ENCODE measurements at places on chromosomes 16 and 17. TPM values are rescaled to one million over a fixed set of nuclear protein-coding genes. Genes with fewer than 3 reads are reported as not detected.

DNA sequence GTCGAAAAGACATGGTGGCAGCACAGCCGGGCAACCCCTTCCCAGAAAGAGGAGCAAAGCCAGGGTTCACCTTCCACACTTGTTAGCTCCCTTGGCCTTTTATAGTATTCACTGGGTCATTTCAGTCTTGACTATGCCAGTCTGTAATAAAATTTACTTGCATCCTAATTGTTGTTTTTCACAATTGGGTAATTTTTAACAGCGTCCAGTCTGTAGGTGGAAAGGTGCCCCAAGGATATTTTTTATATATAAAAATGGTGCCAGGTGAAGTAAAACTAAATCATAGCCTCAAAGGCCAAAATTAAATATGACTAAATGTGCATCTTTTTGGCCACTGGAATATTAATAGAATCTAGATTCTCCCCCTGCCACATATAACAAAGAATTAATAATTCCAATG, at the start of gene KRT26:
Gene KRT26 (minus strand): TSS at position 101 of the 400 bp plus-strand sequence. CDS start 88 bp downstream, at position 13.
- no peak for DNase-seq

DNA sequence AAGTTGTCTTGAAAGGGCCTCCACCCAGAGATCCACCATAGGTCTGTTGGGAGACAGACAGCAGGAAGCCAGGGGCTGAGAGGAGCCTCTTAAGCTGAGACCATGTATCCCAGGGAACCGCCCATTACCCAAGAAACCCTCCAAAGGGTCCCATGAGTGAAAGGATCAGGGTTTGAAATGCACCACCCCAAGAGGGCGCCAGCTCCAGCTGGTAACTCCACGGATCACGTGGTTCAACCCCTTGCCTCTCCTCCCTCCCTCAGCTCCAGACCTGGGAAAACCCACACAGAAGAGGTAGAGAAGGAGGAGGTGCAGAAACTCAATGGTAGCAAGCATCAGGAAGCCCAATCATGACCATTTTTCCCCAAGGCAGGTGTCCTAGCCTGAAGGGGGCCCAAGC, 148.7 kb downstream of the AIPL1 start:
- no peak for DNase-seq

DNA sequence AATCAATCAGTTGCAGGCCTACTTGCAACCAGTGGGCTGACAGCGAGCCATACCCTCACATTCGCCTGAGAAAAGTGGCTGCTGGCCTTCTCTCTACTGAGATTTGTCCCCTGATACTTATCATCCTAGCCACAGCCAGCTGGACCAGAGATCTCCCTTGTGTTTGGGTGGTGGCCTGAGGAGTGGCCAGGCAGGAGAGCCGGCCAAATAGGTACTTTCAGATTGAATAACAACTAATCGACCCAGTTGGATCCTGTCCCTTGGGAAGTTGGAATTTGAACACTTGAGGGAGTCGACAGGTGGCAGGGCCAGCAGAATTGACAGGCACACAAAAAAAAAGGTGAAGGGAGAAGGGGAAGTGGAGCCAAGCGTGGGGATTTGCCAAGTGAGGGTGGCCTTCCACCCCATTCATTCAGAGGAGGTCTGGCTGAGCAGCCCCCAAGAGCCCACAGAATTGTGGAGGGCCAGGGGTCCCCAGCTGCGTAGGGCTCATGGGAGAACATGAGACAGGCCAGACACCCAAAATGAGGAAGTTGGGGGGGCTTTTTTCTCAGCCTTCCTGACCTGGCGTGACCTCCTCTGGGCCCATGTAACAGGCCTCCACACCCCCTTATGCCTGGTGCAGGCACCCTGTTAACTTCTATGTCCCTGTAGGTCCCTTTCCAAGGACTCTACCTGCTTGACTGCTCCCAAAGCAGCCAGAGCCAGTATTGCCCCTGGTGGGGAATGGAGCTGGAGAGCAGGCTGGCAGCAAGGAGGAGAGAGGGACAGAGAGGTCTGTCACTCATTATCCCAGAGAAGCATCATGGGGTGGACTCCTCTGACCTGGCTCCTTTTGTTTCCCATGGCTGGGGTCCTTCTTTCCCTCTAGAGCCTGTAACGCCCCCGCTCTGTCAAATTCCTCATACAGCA, 2.9 kb upstream of the RANGRF start:
- no peak for DNase-seq

- DNase-seq, result no peak
Measured at GRCh38 chr16:24523569-24523968, 15.8 kb upstream of the RBBP6 start.

The C17orf67 gene
- total RNA-seq, result 10.6 TPM

DNA sequence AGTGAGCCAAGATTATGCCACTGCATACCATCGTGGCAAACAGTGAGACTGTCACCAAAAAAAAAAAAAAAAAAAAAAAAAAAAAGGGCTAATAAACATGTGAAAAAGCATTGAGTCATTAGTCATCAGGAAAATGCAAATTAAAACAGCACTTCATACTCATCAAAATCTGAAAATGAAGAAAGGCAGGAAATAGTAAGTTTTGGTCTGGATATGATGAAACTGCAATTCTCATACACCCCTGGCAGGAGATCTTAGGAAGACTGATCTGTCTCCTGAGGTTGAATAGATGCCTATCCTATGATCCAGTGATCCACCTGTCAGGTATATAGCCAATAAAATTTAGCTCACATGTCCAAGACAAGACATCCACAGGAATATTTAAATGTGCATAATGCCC, 212.7 kb downstream of the CPPED1 start:
- no peak for DNase-seq

- DNase-seq, result no peak
Measured at GRCh38 chr16:3879258-3879886, 1.1 kb downstream of the CREBBP start.

The RAB34 gene
- 11.8 TPM for total RNA-seq

DNA sequence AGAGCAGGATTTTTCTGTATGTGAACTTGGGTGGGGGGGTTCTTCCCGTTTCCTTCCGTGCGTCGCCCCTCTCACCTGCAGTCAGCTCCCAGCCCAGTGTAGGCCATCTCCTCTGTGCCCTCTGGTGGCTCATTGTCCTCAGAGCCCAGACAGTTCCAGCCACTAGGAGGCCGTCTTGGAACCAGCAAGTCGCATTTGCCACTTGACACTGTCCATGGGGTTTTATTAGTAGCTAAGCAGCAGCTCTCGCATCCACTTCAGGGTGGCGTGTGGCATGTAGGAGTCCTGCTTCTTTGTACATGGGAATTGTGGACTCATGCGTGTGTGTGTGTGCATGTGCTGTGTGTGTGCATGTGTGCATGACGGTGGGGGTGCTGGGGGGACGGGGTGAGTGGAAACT, 74.0 kb downstream of the SEC14L1 start:
- DNase-seq, result peak; percentile 47

DNA sequence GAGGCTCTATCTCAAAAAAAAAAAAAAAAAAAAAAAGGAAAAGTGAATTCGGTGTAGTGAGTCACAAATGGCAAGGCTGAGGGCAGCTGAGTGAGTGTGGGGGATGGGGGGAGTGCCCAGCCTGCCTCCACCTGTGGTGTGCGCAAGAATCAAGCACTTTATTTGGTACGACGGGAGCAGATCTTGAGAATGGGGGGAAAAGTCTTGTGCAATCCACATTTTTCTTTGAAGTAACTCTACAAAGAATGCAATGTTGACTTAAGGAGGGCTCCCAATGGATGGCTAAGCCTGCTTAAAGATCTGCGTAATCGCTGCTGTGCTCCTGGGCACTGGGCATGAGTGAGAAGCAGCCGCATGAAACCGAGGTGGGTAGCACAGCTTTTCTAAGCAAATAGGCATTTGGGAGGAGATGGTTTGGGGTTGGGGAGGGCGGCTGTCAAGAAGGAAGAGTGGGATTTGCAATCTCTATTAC, 28.2 kb downstream of the ATP2C2 start:
- no peak for DNase-seq

GRCh38 chr17:75370286-75370915, 35.1 kb downstream of the GRB2 start:
- DNase-seq, result no peak

- no peak for DNase-seq
Measured at GRCh38 chr17:8210761-8211458, 535 bp upstream of the AURKB start.

DNA sequence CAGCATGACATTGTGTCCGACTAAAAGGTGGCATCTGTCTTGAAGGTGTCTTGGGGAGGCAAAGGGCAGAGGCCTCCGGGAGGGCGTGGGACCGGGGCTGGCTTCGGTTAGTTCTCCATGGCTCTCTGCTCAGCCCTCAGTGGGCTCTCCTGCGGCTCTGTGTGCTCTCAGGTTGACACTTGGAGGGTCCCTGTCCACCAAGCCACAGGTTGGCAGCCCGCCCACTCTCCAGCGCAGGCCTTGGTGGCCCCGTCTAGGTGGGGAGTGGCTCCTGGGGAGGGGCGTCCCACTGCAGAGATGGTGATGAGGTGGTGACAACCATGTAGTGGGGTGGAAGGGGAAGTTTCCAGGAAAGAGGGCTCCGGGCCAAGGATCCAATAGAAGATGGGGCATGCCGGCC, 31.6 kb downstream of the ADGRG5 start:
- no peak for DNase-seq
